HT-29 (cell line): ENCODE measurements at places on chromosomes 12 and 14. TPM values are rescaled to one million over a fixed set of nuclear protein-coding genes. Genes with fewer than 3 reads are reported as not detected.

GRCh38 chr14:67516676-67517075, 16.4 kb upstream of the PLEKHH1 start:
- no peak for DNase-seq

- peak; percentile 52 for DNase-seq
Observed at GRCh38 chr12:3202734-3203446, 125.7 kb downstream of the TSPAN9 start.

- no peak for DNase-seq
Observed at GRCh38 chr14:95727056-95727700, 13.3 kb upstream of the TCL1A start.

- no peak for DNase-seq
Observed at GRCh38 chr12:94973221-94973620, 30.3 kb downstream of the NDUFA12 start.

GRCh38 chr12:12821975-12822374, 8.8 kb downstream of the DDX47 start:
- no peak for DNase-seq

GRCh38 chr14:38226366-38226765, 18.7 kb downstream of the SSTR1 start:
- no peak for DNase-seq

DNA sequence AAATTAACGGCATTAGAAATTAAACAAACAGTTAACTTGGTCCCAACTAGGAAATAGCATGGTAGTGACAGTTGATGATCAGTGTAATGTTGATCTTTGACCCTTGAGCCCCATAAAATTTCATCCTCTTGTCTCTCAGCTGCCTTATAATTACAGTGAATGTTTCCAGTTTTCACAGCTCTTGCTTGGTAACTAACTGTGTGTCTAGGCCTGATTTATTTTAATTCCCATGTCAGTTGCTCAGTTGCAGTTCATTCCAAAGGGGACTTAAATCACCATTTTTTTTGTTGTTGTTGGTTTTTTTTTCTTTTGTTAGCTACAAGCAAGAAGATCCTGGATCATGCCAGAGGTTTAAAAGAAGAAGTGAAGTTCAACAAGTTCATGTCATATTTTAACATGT, 1883.7 kb upstream of the FLRT2 start:
- DNase-seq = no peak

- DNase-seq = no peak
Observed at GRCh38 chr14:31194661-31195060, 12.9 kb downstream of the HECTD1 start.

GRCh38 chr12:130124605-130125244, 37.5 kb upstream of the FZD10 start:
- no peak for DNase-seq

DNA sequence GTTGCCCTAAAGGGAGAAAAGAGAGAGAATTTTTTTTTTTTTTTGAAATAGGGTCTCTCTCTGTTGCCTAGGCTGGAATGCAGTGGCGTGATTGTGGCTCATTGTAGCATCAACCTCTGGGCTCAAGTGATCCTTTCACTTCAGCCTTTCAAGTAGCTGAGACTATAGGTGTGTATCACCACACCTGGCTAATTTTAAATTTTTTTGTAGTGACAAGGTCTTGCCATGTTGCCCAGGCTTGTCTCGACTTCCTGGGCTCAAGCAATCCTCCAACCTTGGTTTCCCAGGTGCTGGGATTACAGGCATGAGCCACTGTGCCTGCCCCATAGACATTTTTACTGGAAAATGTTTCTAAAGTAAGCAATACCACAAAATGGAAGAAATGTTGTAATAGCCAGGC, 36.8 kb downstream of the YARS2 start:
- no peak for DNase-seq

DNA sequence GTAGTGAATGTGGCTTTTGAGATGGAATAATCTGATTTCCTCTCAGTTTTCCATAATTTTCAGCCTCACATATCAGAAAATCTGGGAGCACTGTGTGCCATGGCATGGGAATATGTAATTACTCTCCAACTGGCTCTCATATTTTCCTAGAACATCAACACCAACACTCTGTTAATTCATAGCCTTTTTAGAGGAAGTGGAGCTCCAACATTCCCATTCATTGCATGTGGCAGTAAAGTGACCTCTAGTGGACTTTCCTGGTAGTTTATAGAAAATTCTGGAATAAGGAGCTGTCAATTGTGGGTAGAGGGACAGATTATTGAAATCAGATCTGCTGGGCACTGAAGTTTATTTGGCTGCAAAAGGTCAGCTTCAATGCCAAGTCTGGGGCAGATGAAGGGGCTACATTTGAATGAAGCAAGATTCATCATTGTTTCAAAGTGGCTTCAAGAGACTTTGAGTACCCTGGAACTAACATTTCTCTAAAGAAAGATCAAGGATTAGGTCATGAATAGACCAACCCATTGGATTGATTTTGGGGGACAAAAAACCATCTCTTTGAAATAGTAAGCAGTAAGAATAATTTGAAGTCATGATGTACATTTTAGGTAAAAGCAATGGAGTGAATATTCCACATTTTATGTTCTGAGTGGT, 23.6 kb upstream of the USP44 start:
- DNase-seq = peak; percentile 75

DNA sequence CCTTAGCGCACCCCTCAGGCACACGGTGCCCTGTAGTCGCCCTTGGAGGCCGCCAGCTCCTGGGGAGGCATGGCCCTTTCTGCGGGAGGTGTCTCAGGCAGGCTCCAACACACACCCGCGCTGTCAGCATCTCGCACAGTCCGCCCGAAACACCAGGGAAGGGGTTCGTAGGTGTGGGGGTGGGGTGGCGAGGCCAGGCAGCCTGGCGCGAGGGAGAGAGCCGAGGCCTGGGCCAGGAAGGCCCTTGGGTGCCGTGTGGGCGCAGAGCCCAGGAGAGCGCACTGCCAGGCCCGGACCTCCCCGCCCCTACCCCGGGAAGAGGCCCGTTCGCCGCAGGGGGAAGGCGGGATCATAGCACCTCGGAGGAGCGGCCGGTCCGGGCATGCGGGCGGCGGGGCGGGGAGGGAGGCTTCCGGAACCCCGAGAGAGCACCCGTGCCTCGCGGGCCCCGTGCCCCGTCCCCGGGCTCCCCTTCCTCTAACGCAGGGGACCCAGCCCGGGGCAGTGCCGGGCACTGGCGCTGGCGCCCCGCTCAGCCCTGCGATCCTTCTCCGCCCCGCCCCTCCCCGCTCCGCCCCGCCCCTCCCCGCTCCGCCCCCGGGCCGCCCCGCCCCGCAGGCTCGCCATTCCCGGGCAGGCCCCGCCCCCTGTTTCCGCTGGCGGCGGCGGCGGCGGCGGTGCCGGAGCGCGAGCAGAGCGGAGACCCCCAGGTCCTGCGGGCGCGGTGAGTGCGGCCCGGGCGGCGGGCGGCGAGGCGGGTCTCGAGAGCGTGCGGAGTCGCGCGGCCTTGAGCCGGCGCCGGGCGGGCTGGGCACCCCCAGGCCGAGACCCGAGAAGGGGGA, at the start of gene TSPAN9:
TSS of gene TSPAN9 (plus strand) at position 650 of the 842 bp plus-strand sequence. CDS start 123,815 bp downstream, outside the sequence.
- DNase-seq = peak; percentile 65

The AICDA gene
- total RNA-seq = not detected in 2 replicates

The ALX1 gene
- total RNA-seq = not detected in 2 replicates
